ENCODE measurements at places on chromosomes 16 and 17.
A peak's percentile ranks its signal among the peaks of the same experiment; 100 is the strongest.

GRCh38 chr16:68470461-68471150 is 22.3 kb upstream of the SMPD3 start:
- peak; percentile 93 for DNase-seq

DNA sequence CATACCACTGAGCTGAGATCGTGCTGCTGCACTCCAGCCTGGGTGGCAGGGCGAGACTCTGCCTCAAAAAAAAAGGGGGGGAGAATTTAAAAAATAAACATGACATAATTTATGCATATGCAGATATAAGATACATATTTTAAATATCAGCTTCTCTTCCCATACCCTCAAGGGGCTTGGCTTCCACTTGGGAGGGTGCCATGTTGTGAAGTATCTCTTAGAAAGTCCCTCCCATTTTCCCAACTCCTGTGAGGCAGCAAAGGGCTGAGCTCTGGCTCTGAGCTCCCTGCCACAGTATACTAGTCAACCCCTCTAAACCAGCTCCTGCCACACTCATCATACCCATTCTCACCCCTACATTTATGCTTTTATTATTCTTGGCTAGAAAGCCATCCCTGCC is 39.4 kb downstream of the MYH11 start:
- no peak for DNase-seq

DNA sequence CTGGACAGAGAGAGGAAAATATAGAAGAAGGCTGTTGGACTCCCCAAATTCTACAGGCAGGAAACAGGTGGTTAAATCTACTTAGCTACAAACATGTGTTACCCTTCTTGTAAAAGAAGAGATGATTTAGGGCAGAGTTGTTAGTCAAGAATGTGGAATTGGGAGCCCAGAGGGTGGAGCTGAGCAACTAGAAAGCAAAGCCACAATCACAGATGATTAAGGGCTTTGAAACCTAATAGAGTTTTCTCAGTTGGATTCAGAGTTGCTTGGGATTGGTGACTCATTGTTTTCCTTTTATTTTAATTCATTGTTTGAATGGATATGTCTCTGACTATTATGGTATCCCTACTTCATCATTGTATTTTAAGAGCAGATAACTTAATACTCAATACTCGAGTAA is 6.2 kb downstream of the ACSM5 start:
- no peak for DNase-seq

GRCh38 chr16:16830973-16831372 is 452.0 kb downstream of the NPIPA7 start:
- no peak for DNase-seq

- DNase-seq = no peak
Observed at GRCh38 chr16:51147776-51148677, 3.0 kb downstream of the SALL1 start.

DNA sequence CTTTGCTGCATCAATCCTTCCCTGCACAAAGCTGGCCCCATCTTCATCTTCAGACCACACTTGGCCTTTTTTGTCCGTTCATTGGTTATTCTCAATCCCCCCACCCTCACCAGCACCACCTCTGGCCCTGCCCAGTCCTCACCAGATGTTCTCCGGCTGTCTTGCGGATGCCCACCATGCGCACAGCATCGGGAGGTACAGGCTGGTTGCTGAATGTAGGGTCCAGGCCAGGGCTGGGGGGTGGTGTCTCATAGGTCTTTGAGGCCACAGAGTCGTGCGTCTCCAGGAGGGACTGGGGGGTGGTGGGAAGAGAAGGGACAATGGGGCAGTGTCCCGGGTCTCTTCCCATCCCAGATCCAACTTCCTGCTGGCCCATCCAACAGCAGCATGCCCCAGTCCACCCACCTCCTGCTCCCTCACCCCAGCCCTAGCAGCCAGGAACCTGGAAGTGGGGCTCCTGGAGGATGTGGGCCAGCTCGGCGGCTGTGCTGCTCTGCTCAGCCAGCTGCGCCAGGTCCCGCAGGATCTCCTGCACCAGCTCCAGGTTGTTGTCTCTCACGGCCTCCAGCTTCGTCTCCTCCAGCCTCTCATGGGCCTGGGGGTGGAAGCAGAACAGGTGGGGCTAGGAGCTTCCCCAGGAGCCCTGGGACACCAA is 24.4 kb downstream of the MPP2 start:
- DNase-seq = no peak

DNA sequence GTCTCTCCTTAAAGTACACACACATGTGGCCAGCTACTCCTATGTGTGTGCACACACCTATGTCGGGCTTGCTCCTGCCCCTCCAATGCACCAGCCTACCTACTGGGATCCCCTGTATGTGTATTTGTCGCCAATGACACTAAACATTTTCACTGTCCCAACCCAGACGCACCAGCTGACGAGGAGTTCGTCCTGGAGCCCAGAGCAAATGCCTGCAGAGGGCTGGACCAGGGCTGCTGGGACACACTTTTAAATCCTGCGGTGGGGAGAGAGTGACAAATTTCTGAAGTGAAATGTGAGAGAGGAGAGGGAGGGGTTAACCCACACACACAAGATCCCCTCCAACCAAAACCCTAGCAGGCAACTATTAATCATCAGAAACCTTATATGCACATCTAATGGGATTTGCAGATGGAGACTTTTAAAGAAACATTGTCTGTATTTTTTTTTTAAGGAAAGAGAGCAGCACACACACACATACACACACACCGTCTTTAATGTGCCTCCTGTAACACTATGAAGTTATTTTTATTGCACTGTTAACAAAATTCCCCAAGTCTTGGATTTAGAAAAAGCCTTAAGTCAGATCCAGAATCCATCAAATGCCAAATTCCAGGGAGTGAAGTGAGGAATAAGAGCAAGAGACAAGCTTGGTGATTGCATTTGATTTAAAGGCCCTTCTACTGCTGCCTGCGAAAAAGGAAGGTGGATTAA is at the start of gene MEOX1:
Gene MEOX1, minus strand, starts transcription at position 224 of the 714 bp plus-strand sequence. CDS start 388 bp downstream, outside the sequence.
- DNase-seq = no peak

DNA sequence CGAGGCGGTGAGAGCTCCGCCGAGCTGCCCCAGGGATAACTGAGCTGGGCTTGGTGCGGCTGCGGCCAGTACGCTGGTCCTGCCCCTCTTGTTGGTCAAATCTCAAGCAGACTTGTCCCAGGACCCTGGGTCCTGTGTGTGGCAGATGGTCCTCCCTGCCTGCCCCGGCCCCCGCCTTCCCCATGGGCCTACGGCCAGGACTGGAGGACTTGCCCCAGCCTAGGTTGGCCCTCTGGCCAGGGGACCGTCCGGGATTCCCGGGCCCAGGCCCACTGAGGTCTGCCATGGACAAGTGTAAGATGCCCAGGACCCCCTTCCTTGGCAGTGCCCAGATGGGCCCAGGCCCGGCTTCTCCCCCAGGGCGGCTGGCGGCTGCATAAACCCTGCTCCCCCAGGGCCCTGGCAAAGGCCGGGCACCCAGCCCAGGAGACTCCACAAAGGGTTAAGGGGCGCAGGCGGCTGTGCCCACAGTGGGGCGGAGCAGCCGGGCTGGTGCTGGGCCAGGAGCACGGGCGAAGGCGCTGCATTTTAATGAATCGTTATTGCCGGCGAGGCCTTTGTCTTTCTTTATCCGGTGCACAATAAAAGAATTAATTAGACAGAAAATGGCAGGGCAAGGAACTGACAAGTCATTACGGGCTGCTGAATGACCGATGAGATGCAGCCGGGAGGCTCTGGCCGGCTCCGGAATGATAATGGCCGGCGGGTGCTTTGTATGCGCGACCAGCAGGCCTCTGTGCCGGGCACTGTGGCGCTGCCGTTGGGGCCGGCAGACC is 9.1 kb downstream of the SOX8 start:
- DNase-seq = no peak

DNA sequence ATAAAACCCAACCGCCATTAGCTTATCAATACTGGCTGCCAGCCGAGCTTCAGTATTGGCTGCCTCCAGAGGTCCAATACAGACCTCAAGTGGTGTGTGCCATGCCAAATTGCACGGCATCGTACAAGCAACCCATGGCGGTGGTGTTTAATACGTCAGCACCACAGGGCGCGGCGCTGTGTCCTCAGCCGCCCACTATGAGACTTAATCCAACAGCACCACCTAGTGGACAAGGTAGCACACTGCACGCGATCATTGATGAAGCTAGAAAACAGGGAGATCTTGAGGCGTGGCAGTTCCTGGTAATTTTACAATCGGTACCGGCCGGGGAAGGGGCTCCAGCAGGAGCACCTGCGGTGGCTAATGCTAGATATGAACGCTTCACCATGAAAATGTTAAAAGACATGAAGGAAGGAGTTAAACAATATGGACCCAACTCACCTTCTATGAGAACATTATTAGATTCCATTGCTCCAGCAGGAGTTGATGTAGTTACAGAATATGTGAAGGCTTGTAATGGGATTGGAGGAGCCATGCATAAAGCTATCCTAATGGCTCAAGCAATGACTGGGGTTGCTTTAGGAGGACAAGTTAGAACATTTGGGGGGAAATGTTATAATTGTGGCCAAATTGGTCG is 15.4 kb downstream of the FLYWCH1 start:
- DNase-seq = peak; percentile 93

GRCh38 chr16:70495425-70496182 is 27.8 kb downstream of the COG4 start:
- no peak for DNase-seq

DNA sequence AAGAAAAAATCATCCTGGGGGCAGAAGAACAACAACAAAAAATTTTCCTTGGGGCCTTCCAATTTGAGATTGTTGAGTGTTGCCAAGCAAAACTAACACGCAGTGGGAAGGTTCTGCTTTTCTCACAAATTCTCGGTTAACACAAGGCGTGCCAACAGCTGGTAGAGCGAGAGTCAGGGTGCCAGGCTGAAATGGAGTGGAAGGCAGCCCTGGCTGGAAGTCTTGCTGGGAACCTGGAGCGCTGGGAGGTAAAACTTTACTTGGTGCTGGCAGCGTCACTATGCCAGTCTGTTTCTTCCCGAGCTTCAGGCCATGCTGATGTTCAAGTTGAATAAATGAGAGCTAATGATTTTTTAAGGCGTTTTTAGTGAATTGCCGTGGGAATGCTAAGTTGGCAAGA is 189.4 kb downstream of the WWOX start:
- DNase-seq = no peak

GRCh38 chr16:10529895-10530669 is 50.3 kb downstream of the EMP2 start:
- DNase-seq = no peak
